ENCODE measurements at places on chromosomes 3 and 15.

DNA sequence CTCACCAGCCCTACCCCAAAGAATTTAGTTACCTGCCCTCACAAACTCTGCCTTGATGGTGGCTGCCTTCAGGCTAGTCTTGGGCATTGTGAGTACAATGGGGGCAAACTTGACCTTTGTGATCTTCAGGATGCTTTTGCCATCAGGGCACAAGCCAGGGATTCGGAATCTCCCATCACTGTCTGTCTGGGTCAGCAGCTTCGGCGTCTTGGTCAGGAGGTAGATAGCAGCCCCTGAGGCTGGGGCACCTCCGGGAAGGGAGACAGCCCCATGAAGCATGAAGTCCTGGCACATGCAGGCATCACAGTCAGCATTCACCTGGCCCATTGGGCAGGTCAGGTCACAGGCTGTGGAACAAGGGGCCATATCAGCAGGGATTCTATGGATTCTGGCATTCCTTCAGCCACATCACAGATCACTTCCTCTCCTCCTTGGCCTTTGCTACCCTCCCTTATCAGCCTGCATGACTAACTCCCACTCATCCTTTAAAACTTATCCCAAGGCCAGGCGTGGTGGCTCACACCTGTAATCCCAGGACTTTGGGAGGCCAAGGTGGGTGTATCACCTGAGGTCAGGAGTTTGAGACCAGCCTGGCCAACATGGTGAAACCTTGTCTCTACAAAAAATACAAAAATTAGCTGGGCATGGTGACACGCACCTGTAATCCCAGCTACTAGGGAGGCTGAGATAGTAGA lies 6.9 kb downstream of the CILP start:
- DNase-seq = no peak

- no peak for DNase-seq
These were observed 152.8 kb downstream of the CHDH start for GRCh38 chr3:53693451-53693850.

GRCh38 chr3:128854475-128854874 lies 24.9 kb upstream of the ACAD9 start:
- DNase-seq = no peak

- no peak for DNase-seq
These were observed 265.6 kb downstream of the EBLN2 start for GRCh38 chr3:73327052-73327451.

DNA sequence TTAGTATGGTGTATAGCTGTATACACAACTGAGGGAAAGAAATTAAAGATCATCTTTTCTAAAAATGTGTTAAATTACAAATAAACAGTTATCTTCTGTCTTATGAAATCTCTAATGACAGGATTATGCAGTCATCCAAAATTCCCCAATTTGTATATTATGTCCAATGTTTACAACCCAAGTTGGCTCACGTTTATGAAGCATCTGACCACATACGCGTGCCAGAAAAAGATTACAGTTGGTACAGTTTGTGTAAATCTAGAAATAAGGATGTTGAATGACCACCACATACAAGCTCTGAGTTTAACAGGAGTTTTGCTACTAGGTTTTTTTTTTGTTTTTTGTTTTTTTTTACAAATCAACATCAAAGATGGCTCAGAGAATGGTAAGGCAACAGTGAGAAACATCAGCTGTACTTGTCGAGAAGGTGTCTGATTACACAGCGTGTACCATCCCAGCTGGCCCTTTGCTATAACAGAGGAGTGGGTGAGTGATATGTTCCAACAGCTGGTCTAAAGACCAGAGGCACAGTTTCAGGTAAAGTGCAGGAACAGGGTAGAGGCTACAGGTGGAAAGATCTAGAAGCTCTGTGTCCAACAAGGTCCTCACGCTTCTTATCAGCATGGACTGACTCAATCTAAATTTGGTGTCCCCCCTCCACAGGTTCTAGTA lies 47.1 kb downstream of the USF3 start:
- no peak for DNase-seq

DNA sequence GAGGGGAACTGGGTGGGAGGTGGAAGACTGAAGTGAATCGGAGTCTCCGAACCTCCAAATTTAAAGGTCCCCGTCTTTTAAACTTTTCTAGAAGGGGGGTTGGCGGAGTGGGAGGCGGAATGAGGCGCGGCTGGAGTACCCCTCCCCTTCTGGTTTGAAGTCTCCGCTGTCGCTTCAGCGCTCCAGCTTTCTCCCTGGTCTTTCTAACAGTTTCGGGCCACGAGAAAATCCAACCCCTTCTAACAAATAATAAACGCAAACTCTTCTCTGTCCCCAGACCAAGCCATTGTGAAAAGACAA lies 2.5 kb upstream of the MECOM start:
- DNase-seq = no peak

DNA sequence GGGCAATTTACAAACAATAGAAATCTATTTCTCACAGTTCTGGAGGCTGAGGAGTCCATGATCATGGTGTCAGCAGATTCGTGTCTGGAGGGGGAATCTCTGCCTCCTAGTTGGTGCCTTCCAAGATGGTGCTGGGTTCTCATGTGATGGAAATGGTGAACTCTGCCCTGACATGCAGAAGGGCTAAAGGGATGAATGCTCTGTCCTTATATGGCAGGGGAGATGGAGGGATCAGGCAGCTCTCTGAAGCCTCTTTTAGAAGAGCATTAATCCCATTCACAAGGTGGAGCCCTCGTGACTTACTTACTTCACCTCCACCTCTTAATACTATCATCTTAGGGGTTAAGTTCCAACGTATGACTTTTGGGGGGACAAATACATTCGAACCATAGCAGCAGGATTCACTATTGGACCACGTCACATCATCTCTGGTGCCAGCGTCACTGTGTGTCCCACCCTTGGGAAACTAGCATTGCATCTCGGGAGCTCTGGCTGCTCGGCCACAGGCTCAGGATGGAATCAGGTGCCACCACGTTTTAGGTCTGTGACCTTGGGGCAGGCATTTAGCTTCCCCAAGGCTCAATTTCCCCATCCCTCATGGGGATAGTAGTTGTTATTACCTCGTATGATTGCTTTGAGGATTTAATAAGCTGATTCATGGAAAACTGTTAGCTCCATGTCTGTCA lies 53.0 kb downstream of the SV2B start:
- DNase-seq = no peak

DNA sequence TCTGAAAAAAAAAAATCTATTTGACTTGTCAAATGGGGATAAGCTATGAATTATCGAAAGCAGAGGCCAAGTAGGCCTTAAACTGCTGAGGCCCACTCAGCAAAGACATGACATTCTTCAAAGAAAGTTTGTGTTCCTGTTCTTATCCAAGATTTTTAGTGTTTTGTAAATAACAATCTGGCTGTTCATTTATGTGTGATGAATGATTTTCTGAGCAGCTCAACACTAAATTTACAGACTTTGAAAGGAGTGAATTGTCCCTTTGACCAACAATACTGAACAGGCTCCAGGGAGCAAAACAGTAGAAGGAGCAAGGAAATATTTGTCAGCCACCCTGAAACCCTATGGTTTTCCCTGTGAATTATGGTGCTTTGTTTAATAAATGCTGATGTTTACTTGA lies 512.6 kb upstream of the NAALADL2 start:
- DNase-seq = no peak

GRCh38 chr15:52289629-52290081 lies 5.9 kb downstream of the MYO5C start:
- DNase-seq = peak; percentile 25

GRCh38 chr3:179526989-179527391 lies 35.7 kb upstream of the ACTL6A start:
- peak; percentile 50 for DNase-seq

GRCh38 chr3:124281453-124282316 lies 289.8 kb upstream of the ROPN1 start:
- peak; percentile 23 for DNase-seq

DNA sequence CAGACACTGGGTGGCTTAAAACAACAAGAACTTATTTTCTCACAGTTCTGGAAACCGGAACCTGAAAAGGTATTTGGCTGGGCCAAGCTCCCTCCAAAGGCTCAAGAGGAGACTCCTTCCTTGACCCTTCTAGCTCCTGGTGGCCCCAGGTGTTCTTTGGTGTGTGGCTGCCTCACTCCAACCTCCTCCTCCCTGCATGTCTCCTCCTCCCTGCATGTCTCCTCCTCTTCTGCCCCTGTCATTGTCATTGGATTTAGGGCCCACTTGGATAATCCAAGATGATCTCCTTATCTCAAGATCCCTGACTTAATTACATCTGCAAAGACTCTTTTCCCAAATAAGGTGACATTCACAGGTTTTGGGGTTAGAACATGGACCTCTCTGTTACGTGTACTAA lies 69.8 kb upstream of the MFGE8 start:
- no peak for DNase-seq

DNA sequence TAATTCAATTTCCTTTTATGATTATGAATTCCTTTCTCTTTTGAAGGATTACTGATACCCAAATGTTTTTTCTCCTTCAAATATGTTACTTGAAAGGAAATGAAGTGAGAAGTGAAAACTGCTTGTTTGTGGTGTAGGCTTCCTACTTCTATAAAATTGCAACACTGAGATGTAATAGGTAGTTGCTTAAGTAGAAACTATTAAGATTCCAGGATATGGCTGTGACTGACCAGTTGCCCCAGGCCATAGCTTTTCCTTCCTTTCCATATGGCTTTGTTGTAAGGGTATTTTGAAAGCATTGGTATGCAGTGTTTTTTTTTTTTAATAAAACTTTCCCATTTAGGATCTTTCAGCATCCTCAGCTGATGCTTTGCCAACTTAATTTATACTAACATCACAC lies 28.5 kb downstream of the DNAJC13 start:
- no peak for DNase-seq

- DNase-seq = no peak
These were observed 311.3 kb downstream of the PLCL2 start for GRCh38 chr3:17195856-17196604.

DNA sequence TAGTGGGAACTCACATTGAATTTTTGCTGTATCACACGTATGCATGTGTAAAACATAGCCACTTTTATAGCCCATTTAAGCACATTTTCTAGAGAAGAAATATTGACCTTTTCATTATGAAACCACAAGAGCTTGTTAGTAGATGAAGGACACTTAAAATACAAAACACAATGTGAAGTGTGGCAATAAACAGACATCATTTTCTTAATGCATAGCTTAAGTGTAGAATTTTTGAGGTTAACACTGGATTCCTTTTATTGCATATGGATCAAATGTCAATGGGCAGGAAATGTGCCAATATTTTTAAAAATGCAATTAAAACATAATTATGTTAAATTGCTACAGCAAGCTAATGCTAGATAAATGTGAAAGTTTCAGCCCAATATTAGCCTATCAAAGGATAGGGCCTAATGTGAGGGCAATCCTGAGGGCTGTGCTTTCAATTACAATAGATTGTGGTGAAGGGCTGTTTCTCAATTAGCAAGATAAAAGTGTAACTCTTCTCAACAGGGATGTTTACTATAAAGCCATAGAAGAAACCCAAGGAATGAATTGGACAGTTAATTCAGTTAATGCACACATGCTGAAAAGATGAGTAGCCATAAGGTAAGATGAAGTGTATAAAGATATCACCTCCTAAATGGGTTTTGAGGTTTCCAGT lies 489.0 kb upstream of the CDIN1 start:
- DNase-seq = no peak

DNA sequence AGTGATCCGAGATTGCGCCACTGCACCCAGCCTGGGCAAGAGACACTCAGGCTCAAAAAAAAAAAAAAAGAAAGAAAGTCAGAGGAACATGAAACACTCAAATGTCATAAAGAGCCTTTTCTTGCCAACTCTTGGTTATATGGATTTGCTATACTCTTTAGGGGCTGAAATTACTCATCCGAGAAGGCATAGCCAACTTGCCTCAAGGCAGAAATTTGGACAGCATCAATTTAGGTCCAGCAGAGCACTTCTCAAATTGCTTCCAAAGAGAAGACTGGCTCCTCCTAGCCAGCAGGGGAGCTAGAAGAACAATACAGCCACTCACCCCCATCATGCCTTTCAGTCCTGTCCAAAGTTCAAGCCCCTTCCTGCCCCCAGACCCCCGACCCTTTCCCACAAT lies 43.8 kb downstream of the OSBPL10 start:
- DNase-seq = no peak

- no peak for DNase-seq
These were observed 96.8 kb downstream of the ANXA2 start for GRCh38 chr15:60301024-60301423.

GRCh38 chr3:183591881-183592521 lies 36.5 kb upstream of the KLHL6 start:
- no peak for DNase-seq

DNA sequence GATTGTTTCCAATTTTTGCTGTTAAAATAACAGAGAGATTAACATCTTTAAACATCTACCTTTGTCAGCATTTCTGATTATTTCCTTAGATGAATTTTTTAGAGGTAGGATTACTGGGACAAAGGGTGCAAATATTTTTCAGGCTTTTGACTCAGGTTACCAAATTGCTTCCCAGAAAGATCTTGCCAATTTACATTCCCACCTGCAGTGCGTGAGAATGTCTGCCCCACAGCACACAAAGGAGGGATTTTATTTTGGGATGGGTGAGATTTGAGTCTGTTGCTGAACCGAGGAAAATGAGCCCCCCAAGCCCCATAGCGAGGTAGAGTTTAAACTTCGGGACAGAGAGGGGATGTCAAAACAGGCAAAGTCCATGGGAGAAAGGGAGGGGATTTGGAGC lies 25.9 kb upstream of the RNU6-1 start:
- no peak for DNase-seq

DNA sequence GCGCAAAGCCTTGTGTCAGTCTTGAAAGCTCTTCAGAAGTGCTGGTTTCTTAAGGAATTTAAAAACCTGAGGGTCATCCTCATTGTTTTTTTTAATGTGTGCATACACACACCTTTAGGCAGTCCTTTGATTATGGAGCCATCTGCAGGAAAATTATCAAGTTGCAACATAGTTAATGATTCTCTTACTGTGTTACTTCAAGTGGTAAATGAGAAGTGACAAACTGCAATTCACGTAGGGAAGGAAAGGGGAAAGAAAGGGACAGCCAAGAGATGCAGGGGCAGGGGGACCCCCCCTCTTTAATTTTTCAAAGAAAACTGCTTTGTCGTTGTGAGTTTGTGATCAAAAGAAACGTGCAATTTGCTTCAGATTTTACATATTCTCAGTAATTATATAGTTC lies 162.4 kb upstream of the CGNL1 start:
- DNase-seq = no peak

DNA sequence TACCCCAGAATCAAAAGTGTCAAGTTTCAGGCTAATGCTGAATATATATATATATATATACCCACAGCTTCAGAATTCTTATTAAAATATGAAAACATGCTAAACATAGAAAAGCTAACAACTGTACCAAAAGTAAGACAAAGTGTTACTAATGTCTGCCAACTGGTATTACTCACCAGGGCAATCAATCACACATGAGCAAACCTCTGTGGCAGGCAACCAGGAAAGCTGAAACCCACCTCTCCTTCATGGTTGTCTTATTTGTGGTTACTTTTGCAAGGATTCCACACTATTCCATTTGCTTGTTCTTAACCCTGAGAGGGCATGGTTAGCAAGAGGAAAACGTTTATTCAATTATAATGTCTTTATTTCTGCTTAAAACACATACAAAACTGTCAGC lies 512.3 kb upstream of the MDFIC2 start:
- DNase-seq = no peak

DNA sequence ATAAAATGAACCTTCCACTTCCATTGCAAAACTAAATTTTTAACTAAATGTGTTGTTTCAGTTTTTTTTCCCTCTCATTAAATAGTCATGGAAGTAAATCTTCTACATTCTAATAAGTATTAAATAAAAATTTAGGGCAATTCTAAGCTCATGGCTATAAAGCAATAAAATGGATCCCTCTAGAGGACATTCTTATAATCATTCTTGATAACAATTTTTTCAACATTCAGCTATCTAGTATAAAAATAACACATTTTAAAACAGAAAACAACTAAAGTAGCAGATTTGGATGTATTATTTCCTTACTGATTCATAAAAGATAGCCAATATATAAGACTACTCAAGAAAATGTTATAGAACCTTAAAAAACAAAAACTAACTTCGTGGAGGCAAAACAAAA lies 393.1 kb downstream of the PLOD2 start:
- DNase-seq = no peak
